ENCODE measurements at places on chromosomes 6 and 20.

DNA sequence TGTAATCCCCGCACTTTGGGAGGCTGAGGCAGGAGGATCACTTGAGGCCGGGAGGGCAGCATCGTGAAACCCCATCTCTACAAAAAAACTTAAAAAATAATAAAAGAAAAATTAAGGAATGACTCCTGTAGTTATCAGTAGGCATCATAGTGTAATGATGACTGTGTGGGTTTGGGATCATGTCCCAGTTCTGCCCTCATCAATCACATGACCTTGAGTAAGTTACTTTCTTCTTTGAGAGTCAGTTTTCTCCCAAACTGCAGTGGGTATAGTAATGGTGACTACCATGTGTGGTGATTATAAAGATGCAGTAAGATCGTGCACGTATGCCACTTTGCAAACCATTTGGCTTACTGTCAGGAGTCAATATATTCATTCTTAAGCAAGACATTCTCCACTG is 89.2 kb downstream of the TXNDC5 start:
- DNase-seq = no peak

GRCh38 chr20:61510778-61511330 is 258.8 kb downstream of the CDH4 start:
- no peak for DNase-seq

DNA sequence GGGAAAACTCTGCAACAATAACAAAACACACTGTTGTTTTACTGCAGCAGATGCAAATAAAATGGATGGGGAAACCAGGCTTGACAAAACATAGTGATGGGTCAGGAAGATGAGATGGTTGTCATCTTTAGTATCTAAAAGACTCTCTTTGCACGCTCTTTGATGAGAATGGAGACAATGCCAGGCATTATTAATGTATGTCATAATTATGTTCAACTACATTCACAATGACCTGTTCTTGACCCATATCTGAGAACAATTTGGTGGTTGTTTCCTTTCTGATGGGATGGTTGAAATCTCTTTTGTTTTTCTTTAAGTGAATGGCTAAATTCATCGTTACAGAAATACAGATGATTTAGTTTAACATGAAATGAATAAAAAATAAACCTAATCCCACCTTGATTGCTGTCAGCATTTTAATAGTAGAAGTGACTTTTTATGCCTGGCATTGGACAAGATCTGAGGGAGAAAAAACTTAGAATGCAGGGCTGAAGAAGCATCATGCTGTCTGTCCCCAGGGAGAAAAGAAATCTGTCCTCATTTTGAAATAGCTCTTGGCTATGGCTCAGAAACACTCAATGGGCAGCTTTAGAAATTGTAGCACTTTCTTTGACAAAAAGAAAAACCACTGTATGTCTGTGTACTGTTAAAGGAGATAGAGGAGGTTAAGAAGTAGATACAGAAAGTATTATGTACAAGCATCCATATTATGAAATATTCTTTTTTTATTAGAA is 12.4 kb upstream of the GRIK2 start:
- DNase-seq = peak; percentile 56

- no peak for DNase-seq
These were observed 42.2 kb downstream of the CPNE5 start for GRCh38 chr6:36797055-36797454.

DNA sequence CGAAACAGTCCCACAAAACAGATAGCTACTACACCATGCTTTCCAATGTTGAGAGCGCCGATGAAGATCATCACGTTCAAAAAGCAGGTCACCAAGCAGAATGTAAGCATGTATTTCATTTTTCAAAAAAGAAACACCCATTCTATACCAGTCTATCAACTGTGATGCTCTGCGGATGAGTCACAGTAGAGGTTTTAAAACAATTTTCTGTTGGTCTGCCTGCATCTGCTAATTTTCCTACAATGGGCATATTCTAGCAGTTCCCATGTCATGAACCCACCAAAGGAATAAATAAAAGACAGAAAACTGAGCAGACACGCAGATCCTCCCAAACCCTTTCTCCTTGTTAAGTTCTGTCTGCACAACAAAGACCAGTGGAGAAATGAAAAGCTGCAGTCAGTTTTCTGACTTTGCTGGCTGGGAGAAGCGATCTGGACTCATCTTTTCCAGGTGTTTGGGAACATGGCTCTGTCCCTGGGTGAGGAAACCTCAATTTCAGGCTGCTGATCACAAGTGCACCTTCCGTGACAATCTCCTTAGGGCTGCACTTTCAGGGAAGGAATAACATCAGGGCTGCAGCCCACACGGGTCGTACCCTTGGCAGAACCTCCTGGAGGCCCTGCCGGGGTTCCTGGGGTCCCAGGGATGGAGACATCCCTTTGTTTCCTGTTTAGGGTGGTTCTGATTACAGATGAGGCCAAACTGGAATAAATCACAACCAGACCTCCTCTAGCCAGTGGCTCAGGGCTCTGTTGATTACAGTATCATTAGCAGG is 200.1 kb downstream of the BMP7 start:
- DNase-seq = no peak

DNA sequence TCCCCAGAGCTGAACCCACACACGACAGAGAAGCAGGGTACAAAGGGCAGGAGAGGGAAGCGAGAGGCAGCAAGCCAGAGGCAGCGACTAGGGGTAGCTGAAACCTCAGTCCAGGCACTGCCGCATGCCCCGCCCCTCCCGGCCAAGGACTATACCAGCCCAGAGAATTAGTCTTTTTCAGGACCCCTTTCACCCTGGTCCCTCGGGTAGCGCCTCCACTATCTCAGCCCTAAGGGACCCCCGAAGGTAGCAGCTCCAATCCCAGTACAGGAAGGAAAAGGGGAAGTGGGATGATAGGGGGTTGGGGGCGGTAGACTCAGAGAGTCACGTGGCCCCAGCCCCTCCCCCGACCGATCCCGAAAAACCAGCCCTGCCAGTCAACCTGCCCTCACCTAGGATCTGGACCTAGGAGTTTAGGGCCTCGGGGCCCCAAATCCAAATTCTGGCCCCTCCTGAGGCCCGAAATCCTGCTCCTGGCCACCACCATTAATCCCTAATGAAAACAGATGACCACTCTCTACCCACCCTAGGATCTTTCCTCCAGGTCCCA is 1.3 kb downstream of the RGL2 start:
- peak; percentile 50 for DNase-seq

GRCh38 chr6:33173535-33174180 is 18.6 kb downstream of the COL11A2 start:
- no peak for DNase-seq

Data from eye (tissue), 1 donor.